ENCODE measurements at places on chromosomes 11 and 22.

DNA sequence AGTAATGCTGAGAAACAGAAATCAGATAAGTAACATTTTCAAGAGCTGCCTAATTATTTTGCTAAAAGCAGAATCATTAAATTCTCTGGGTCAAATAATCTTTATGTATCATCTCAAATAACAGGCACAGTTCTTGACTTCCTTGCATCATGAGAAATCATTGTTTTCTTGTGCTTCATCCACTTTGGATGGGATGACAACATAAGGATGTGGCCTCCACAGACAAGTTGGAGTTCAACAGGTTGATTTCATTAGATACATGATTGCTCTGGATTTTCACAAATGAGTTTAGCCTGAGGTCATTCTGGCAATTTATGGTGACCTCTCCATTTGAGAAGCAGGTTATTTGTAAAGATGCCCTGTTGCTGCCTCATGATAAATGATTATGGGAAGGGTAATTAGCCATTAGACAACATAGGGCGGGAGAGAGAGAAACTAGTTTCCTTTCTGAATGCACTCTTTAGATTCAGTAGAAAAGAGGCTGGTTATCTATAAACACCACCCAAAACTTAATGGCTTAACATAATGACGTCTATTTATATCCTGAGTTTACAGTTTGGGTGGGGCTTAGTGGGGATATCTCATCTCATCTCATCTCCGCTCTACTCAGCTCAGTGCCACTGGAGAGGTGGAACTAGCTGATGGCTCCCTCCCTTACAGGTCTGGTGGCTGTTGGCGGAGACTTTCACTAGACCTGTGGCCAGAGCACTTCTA lies 35.0 kb upstream of the ADORA2A start:
- peaks cover 6% of the 10 kb centered on the region for H3K4me1 ChIP-seq
- no peak overlapping the region for H3K27ac ChIP-seq
- no peaks in the 10 kb centered on the region for H3K27me3 ChIP-seq
- H3K4me3 ChIP-seq: no peak overlapping the region

DNA sequence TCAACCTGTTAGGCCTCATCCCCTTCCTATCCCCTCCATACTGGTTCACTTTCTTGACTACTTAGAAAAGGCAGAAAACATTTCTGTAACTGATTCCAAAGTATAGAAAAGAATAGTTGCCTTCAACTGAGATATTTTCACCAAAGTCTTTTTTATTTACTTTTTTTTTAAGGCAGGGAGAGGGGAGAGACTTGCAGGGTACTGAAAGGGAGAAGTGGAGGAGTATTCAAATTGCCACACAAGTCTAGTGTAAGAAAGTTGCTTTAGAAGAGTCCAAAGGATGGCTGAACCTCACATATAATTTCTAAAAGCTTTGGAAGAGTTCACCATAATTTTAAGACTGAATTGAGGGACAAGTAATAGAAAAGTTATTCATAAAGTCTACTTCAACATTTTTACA lies 6.3 kb downstream of the PHF21A start:
- peak overlapping the region; percentile 26 for H3K4me3 ChIP-seq
- DNase-seq: no peak
- no peaks in the 10 kb centered on the region for H3K27me3 ChIP-seq
- peaks cover 22% of the 10 kb centered on the region for H3K4me1 ChIP-seq
- no peaks in the 10 kb centered on the region for H3K36me3 ChIP-seq

DNA sequence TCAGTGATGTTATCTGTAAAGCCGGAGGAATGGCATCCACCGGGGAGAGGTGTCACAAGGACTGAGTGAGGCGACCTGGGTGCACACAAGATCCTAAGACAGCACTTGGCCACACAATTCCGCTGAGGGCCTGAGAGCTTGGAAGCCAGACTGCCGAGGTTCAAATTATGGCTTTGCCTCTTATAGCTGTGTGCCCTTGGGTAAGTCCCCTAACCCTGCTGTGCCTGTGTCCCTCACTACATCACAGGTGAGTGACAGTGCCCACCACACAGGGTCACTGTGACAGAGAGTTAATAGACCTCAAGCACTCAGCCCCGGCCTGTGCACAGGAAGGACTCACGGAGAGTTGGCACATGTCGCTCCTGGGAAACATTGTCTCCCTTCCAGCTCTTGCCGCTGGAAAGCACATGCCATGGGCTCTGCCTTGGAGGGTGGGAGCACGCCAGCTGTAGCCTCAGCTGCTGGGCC lies 592 bp downstream of the RHOD start:
- H3K4me1 ChIP-seq: peaks cover 14% of the 10 kb centered on the region
- H3K27ac ChIP-seq: peak overlapping the region; percentile 44
- peaks cover 15% of the 10 kb centered on the region for H3K27me3 ChIP-seq
- H3K36me3 ChIP-seq: no peaks in the 10 kb centered on the region

GRCh38 chr11:12888525-12889158 lies 120.5 kb upstream of the RASSF10 start:
- H3K4me3 ChIP-seq: no peak overlapping the region
- peak; percentile 56 for DNase-seq
- H3K27me3 ChIP-seq: peaks cover 9% of the 10 kb centered on the region
- H3K27ac ChIP-seq: no peak overlapping the region

DNA sequence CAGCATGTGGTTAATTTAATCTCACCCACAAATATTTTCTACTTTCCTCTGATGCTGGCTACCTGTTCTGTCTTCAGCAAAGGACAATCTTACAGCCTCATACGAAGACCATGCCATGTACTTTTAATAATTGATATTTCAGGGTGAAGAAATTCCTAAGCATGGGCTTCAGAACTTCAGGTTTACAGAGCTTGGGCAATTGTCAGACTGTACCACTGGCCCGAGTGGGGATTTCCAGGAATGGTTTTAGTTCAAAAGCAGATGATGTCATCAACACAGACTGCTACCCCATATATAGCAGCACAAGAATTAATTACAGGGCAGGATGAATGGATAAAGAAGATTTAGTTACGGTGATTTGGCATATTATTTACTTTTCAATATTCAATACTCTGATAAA lies 171.8 kb downstream of the ETS1 start:
- H3K4me1 ChIP-seq: peaks cover 63% of the 10 kb centered on the region
- H3K27me3 ChIP-seq: no peaks in the 10 kb centered on the region
- DNase-seq: no peak
- no peak overlapping the region for H3K4me3 ChIP-seq
- H3K27ac ChIP-seq: no peak overlapping the region

DNA sequence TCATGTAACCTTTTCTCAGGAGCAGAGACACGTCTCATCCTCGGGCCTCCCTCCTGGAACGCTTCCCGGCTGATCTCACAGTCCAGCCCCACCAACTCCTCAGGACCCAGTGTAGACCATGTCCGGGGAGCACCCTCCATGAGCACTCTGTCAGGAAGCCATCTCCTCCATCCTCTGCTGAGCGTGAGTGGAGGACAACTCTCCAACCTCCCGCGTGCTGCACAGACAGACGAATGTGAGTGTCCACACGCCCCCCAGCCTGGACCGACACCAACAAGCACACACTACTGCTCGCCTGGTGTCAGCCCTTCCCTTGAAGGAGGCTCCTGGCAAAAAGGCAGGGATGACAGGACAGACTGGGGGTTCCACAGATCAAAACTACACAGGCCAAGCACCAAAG lies 86.6 kb downstream of the SHANK2 start:
- no peak for DNase-seq
- H3K4me1 ChIP-seq: no peaks in the 10 kb centered on the region
- no peaks in the 10 kb centered on the region for H3K36me3 ChIP-seq
- no peak overlapping the region for H3K4me3 ChIP-seq

GRCh38 chr22:20216863-20217499 lies 51.1 kb downstream of the RTN4R start:
- peaks cover 7% of the 10 kb centered on the region for H3K4me1 ChIP-seq
- H3K27me3 ChIP-seq: no peaks in the 10 kb centered on the region
- DNase-seq: no peak
- no peaks in the 10 kb centered on the region for H3K36me3 ChIP-seq
- no peak overlapping the region for H3K27ac ChIP-seq

GRCh38 chr11:17528906-17529843 lies 15.0 kb downstream of the USH1C start:
- H3K4me1 ChIP-seq: no peaks in the 10 kb centered on the region
- H3K27me3 ChIP-seq: peaks cover 9% of the 10 kb centered on the region
- DNase-seq: no peak

- peaks cover 3% of the 10 kb centered on the region for H3K27me3 ChIP-seq
- no peak for DNase-seq
- H3K27ac ChIP-seq: no peak overlapping the region
- H3K36me3 ChIP-seq: peaks cover 2% of the 10 kb centered on the region
- no peaks in the 10 kb centered on the region for H3K4me1 ChIP-seq
Observed at GRCh38 chr11:132838627-132839026, 693.7 kb downstream of the OPCML start.

DNA sequence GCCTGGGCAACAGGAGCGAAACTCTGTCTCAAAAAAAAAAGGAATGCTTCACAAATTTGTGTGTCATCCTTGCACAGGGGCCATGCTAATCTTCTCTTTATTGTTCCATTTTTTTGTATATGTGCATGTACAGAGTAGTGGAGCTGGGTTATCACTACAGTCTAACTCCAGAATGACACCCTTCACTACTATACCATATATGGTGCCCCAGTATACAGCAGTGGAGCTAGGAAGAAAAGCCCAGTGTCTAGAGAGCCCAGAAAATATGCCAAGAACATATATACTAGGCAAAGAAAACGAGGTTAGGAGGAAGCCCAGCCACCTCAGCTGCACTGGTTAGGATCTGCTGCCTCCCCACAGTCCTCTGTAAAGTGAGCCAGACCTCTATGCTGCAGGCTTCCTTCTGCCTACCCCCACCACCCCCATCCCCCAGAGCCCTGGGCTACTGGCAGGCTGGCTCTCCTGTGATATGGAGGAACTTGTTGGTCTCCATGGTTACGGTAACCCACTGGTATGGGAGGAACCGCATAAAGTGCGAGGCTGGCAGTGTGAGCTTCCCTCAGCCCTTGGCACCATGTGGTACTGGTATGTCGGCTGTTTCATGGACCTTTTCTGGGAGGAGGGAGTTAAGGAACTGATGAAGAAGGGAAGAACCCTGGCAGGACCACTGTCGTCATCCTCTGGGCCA lies 34.3 kb downstream of the RCOR2 start:
- H3K4me1 ChIP-seq: peaks cover 89% of the 10 kb centered on the region
- peaks cover 2% of the 10 kb centered on the region for H3K36me3 ChIP-seq
- peak overlapping the region; percentile 79 for H3K27ac ChIP-seq

DNA sequence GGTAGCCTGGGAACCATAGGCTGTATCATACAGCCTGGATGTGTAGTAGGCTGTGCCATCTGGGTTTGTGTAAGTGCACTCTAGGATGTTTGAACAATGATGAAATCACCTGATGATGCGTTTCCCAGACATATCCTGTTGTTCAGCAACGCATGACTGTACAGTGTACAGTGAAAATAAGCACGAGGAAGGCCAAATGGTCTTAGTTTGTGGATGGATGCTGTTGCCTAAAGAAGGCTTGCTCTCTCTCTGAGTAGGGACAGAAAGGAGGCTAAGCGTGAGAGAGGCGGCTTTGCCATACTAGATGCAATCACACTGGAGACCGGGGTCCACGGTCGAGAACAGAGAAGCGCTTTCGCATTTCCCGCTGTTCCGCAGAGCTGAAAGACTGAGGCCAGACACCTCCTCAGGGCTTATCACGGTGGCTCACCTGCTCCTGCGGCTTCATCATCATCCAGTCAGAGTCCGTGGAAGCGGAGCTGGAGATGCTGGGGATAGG lies 27.6 kb upstream of the APLP2 start:
- H3K27ac ChIP-seq: no peak overlapping the region
- no peaks in the 10 kb centered on the region for H3K4me1 ChIP-seq
- no peaks in the 10 kb centered on the region for H3K36me3 ChIP-seq
- no peak overlapping the region for H3K4me3 ChIP-seq
- no peak for DNase-seq
- H3K27me3 ChIP-seq: peaks cover 10% of the 10 kb centered on the region
